Dorsolateral prefrontal cortex (tissue), 122 donors: ENCODE measurements at places on chromosomes 16 and 17.

DNA sequence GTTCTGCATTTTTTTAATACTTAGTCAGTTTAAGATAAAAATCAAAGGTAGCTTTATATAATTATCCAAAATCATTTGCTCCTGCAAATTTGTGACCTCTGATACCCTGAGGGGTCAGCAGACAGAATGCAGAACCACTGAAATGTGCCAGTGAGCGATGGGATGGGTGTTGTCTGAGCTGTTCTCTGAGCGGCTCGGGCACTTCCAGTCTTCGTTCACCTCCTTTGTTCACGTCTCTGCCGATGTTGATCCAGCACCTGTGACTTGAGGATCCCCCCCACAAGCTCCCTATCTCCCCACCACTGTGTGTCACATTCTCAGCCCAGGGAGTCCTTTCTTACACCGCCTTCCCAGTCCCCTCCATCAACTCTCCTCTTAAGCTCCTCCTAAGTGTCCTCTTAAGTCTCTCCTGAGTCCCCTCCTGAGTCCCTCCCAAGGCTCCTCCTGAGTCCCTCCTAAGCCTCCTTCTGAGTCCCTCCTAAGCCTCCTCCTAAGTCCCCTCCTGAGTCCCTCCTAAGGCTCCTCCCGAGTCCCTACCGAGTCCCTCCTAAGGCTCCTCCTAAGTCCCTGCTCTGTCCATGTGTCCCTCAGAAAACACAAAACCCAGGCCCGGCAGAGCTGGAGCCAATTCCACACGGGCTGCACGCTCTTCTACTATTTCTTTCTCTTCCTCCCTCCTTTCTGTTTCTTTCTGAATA, 47.5 kb downstream of the RNF213 start:
- DNase-seq, result no peak

DNA sequence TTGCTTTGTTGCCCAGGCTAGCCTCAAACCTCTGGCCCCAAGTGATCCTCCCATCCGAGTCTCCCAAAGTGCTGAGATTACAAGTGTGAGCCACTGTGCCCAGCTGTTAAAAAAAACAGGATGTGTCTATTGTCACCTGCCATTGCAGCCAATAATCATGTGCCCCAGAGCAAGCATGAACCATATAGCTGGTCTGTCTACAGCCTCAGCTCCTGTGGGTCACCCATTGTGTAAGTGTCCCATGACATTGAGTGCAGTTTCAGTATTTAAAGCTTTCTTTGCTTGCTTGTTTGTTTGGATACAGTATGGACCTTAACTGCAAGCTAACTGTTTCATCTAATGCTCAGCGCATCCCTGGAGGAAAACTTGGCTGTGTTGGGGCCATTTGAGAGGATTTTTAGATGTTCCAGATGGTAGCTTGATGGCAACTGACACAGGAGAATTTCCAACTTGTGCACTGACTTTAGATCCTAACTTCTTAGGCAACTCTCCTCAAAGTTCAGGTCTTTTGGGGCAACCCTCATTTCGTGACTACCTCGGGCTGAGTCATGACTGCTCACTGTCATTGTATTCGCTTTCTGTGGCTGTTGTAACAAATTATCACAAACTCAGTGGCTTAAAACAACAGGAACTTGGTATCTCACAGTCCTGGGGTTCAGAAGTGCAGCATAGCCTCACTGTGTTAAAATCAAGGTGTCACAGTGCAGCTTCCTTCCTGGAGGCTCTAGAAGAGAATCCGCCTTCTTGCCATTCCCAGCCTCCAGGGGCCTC, 30.3 kb upstream of the ADORA2B start:
- DNase-seq, result no peak

DNA sequence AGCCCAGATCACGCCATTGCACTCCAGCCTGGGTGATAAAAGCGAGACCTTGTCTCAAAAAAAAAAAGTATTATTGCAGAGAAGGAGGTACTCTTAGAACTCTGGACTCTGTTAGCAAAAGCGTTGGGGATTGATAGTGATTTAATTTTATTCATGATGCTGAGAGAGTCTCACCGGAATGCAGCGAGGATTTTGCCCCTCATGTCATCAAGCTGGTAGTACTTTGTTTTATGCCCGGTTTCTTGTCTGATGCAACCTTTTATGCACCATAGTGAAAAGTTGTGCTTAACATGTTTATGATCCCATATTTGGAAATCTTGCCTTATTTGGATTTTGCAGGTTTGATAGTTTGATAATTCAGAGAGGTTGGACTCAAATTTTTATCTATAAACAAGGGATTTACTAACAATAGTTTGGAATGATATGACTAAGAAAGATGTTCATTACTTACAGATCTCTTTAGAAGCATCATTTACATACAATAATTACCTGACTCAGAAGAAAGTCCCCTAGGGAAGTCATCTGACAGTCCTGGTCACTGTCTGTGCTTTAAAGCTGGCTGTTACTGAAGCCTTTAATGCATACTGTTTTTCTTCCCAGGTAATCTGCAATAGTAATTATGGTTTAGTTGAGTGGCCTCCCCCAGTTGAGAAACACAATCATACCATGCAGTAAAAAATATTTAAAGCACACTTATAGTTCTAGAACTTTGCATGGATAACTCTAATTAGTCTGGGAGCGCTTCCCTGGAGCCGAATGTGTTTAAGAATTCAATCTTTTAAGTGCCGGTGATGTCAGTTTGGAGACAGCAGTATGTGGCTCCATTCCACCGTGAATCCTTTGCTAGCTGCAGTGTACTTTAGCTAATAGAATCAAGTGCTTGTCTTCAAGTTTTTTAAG, 120.9 kb downstream of the PRKCA start:
- DNase-seq, result no peak

DNA sequence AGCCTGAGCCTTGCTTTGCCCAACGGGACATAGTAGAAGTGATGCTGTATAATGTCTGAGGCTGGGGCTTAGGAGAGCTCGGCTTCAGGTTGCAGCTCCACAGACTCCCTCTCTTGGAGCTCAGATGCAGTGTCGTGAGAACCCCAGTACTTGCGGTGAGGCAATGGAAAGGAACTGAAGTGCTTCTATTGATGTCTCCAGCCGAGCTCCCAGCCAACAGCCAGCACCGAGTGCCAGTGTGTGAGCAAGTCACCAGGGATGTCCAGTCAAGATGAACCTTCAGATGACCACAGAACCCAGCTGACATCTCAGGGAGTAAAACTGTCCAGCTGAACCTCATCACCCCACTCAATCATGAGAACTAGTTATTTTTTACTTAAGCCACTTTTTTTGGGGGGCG, 268.1 kb downstream of the IRF8 start:
- DNase-seq, result no peak
